ENCODE measurements at places on chromosomes 4 and X. TPM values are rescaled to one million over a fixed set of nuclear protein-coding genes. Genes with fewer than 3 reads are reported as not detected.

Gene SPANXN3
- total RNA-seq, result not detected

Gene SYTL4
- total RNA-seq, result not detected

Gene KLB
- total RNA-seq, result not detected

Gene TEX13C
- total RNA-seq, result not detected

Gene LAS1L
- 37.0 TPM for total RNA-seq

Gene PRKX
- total RNA-seq, result 145 TPM

Gene STOX2
- total RNA-seq, result not detected

Gene CCSER1
- total RNA-seq, result 0.50 TPM

Gene CHRNA9
- total RNA-seq, result not detected

Gene TLR3
- total RNA-seq, result 3.3 TPM

Gene GUCY1B1
- total RNA-seq, result not detected

Gene ALAS2
- total RNA-seq, result not detected

Gene GPR34
- total RNA-seq, result not detected

Gene TDO2
- total RNA-seq, result not detected

Gene CABS1
- not detected for total RNA-seq

Gene BMPR1B
- total RNA-seq, result not detected

Gene SPATA18
- 0.48 TPM for total RNA-seq

Gene PTTG2
- 0.86 TPM for total RNA-seq

Gene MTMR8
- total RNA-seq, result 5.5 TPM

Gene ADAMTS3
- total RNA-seq, result not detected

Gene COL4A5
- total RNA-seq, result not detected

Gene ASB9
- total RNA-seq, result 1.1 TPM

Gene GAB1
- 0.80 TPM for total RNA-seq
